Renal pelvis (tissue), 12 donors: ENCODE measurements at places on chromosomes 16 and 17. TPM values are rescaled to one million over a fixed set of nuclear protein-coding genes. Genes with fewer than 3 reads are reported as not detected.

DNA sequence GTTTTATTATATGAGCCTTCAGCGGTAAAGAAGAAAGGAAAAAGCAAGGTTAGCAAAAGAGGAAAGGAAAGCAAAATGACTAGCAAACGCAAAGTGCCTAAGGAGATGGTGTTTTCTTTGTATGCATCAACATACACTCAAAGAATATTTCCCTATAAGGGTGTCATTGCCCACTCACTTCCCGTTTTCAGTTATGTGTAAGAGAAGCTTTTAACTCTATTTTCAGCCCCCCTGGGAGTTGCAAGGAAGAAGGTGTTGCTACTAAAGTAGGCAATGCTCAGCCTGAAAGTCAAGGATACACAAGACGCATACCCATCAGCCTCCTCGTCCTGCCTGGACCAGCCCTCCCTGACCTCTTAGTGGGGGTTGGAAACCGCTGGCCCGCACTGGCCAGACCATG is 267.7 kb upstream of the ZFHX3 start:
- no peak for DNase-seq

DNA sequence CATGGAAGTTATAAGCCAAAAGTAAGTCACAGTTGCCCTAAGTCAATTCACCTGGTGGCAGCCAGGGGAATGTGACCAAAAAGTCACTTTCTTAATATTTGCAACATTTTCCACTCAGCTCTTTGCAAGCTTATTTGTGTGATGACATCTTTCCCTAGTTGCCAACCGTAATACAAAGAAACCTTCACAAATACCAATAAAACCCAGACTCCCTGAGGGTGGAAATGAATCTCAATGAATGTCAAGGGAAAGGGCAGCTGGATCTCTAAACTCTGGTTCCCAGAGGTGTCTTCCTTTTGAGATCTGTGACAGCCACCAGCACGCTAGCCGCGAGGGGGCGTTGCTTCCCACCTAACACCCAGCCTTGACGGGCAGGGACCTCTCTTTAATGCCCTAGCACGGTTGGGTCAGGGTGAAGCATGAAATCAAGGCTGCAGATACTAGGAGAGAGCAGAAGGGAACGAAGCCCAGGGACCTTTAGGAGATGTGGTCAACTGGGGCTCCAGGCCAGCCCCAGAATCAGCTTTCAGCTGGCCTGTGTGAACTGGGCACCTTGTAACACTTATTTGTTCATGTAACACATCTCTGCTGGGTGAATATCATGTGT is 82.2 kb downstream of the CMC2 start:
- no peak for DNase-seq

- no peak for DNase-seq
Observed at GRCh38 chr17:34764716-34765115, 185.3 kb downstream of the TMEM132E start.

GRCh38 chr16:1407753-1408152 is 6.8 kb downstream of the UNKL start:
- DNase-seq, result no peak

TMEM238L gene
- 3.3 TPM for polyA plus RNA-seq

CACNG3 gene
- 0.03 TPM for polyA plus RNA-seq
